CD4-positive, alpha-beta T cell treated with Interleukin-6 at 100 ng/mL for 8 hours (primary cell): ENCODE measurements at places on chromosomes 5 and 9.

GRCh38 chr9:4894076-4894475 is 91.0 kb upstream of the JAK2 start:
- no peak for DNase-seq

- DNase-seq = no peak
Measured at GRCh38 chr5:80128141-80128540, 93.0 kb downstream of the THBS4 start.

DNA sequence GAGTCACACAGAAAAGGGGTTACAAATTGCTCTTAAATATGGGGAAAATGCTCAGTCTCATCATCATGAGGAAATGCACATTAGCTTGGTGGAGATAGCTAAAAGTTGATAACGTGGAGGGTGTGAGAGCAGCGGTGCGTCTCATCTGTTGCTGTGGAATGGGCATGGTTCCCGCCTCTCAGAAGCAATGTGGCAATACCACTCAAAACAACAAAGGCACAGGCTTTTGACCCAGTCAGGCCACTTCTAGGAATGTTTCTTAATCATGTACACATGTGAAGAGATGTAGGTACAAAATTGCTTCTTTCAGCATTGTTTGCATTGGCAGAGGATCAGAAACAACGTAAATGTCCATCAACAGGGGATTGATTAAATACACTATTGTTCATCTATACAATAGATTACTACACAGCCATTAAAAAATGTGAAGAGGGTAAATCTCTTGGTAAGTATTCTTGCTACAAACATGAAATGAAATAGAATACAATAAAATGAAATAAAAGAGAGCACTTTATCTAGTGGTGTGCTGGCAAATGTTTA is 212.6 kb upstream of the MSX2 start:
- no peak for DNase-seq

DNA sequence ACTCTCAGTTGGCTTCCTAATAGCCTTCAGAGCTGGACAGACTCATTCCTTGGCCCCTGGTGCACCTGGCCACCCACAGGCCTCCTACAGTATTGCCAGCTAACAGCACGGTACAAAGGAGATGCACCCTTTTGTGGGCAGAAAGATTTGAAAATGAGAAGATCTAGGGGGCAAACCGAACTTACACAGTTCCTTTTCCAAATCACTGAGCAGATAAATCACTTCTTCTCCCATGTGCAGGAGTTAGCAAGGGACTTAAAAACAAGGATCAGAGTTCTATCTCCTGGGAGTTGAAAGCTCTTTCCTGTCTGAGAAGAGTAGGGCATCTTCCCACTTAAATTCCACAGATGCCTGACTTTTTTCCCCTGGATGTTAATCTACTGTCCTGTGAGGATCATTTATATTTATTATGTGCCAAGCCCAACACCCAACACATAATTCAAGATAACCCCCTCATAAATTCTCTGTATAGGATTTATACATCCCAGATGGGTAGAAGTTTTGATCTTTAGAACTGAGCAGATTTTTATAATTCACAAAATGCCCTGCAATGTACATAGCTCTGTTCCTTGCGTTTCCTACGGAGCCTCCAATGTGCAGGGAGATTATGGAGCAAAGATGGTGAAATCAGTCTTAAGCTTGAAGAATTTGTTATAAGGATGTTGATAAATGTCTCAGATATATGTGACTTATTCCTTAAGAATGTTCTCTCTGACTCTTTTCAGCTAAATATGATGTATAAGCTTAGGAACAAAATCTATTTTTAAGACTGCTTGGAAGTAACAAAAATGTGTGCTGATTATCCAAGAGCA is 207.2 kb upstream of the DAPK1 start:
- no peak for DNase-seq

DNA sequence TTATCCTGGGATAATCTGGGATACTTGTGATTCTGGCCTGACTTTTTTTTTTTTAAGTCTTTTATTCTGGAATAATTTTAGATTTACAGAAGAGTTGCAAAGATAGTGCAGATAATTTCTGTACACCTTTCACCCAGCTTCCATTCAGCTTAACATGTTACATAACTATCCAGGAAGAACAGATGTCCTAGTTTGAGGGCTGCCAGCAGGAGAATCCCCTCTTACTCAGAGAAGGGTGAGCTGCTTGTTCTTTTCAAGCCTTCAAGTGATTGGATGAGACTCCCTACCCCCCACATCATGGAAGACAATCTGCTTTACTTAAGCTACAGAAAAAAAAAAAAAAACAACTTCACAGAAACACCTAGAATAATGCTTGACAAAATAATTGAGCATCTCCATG is 254.2 kb downstream of the TRIM32 start:
- no peak for DNase-seq

- DNase-seq = no peak
Measured at GRCh38 chr9:77832639-77833038, 184.5 kb upstream of the GNA14 start.

- DNase-seq = no peak
Measured at GRCh38 chr5:65203746-65204145, 278.0 kb downstream of the ADAMTS6 start.

GRCh38 chr5:38540314-38540713 is 16.1 kb downstream of the LIFR start:
- DNase-seq = no peak

DNA sequence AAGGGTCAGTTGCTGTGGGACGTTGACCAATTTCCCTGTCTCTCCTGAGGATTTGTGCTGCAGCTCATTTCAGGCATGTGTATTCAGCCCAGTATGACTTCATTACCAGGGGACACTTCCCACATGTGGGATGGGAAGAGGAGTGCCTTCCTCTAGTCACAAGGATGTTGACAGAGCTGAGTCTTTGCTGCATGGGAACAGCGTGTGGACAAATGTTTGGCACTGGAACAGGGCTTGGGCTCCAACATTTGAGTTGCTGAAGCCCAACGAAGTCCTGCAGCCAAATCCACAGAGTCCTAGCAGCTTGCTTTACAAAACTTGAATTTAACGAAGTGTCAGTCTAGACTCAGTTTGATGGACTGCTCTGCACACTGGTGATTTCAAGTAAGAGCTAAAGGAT is 283.2 kb downstream of the SH3GL2 start:
- DNase-seq = no peak

- DNase-seq = no peak
Measured at GRCh38 chr5:4374866-4375265, 765.3 kb upstream of the ADAMTS16 start.

DNA sequence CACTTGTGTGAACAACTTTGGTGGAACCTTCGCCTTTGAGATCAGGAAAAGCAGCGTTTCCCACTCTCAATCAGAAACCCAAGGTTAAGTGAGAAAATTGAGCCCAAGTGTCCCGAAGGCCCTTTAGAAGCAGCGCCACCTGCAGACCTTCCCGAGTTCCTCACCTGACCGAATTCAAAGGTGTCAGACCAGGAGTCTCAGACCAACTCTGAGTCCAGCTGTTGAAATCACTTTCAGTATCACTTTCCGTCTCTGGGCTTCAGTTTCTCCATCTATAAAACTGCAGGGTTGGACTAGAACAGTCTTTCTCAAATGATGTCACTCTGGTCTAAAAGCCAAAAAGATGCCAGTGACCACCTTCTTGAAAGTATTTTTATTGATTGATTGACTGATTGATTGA is 31.7 kb upstream of the GRHPR start:
- no peak for DNase-seq

- DNase-seq = no peak
Measured at GRCh38 chr5:147369742-147370374, 135.0 kb downstream of the STK32A start.
